ENCODE measurements at places on chromosomes 7 and 10.

GRCh38 chr7:381211-382042 lies 91.5 kb downstream of the FOXL3 start:
- no peak for DNase-seq

GRCh38 chr10:95328013-95328412 lies 37.2 kb upstream of the PDLIM1 start:
- DNase-seq: no peak

- DNase-seq: no peak
These were observed 110.8 kb downstream of the REEP3 start for GRCh38 chr10:63631991-63632390.

DNA sequence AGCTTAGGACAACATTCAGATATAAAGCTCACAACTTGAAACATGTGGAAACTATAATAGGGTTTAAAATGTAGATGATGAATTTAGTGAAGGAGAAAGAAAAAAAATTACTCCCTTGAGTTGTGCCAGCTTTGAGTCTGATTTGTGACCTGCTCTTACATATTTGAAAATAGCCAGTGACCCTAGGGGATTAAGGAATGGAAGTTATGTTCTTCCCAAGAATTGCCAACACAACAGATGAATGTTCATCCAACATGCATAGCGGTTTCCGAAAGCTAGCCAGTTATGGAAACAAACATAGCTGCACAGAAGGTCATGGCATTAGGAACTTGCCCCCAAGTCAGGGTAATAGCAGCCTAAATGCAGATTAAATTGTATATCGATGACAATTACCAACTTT lies 10.8 kb downstream of the TMEM196 start:
- no peak for DNase-seq
